Stimulated activated CD4-positive, alpha-beta T cell treated with anti-CD3 and anti-CD28 coated beads, Interleukin-4, amount 100 ng/mL, for 24 hours (primary cell): ENCODE measurements at places on chromosomes 13 and 19.

DNA sequence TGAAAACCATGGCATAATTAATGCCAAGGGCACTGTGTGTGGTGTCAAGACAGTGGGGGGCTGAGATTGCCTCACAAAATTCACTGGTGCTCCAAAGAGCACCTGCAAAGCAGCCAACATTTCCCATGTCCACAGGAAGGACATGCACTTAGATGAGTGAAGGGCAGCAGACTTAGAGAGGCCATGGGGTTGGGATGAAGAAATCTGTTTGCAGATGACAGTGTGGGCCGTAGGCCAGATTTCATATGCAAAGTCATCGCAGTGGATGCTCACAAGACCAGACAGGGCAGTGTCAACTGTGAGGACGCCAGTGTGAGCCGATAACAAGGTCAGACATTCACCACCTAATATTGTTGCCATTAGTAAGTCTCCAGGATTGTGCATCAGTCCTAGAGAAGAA, 773.4 kb downstream of the EFNB2 start:
- DNase-seq: no peak

GRCh38 chr13:102289606-102290005, 112.2 kb downstream of the FGF14 start:
- DNase-seq: no peak

GRCh38 chr13:80290591-80290990, 50.3 kb downstream of the SPRY2 start:
- no peak for DNase-seq

DNA sequence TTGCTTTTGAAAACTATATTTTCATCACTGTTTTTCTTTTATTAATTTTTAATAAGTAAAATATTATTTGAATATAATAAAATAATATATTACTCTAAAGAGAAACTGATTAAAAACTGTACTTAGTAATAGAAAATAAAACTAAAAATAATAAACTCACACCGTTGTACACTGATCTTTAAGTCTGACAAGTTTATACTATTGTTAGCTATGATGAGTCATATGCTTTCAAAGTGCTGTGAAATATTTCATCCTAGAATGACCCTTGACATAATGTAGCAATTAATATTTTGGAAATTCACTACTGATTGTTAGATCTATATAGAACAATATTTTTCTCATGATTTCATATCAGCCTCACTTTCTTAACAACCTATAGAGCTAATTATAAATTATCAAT, 1040.6 kb upstream of the SPRY2 start:
- DNase-seq: no peak

DNA sequence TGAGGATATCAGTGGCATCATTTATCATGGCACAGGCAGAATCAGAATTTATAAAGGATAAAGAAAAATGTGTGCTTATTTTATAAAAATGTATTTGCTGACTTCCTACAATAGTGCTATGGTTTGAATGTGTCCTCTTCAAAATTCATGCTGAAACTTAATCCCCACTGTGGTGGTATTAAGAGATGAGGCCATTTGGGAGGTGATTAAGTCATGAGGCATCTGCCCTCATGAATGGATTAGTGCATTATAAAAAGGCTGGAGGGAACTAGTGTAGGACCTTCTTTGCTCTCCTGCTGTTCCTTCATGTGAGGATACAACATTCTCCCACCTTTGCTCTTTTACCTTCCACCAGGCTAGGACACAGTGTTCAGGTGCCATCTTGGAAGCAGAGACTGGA, 212.8 kb downstream of the RFC3 start:
- DNase-seq: no peak

DNA sequence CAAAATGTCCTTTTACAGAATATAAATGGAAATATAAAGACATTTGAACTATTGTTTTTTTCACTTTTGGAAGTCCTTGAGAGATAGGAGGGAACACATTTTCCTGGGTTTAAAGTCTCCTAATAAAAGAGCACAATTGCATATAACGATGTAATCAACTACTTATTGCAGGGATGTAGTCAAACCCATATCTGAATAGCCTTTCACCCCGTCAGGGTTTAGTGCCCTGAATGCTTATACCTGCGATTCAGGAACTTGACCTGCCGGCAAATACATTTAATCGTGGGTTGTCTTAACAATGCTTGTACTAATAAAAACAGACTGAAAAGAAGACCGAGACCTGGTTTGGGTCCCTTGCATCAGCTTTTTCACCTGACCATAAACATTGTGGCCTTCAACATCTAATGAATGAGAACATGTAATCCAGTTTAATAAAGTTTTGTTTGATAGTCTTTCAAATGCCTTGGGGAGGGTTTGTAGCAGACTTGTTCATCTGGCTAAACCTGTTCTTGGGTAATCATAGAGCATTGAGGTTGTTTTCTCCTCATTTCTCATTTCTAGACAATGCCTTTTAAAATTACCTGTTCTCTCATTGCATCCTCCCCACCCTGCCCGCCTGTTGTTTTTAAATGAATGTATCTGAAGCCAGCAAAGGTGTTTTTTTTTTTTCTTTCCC, 7.0 kb downstream of the KLF5 start:
- no peak for DNase-seq

- no peak for DNase-seq
Measured at GRCh38 chr13:65133094-65133493, 2097.0 kb downstream of the PCDH9 start.

DNA sequence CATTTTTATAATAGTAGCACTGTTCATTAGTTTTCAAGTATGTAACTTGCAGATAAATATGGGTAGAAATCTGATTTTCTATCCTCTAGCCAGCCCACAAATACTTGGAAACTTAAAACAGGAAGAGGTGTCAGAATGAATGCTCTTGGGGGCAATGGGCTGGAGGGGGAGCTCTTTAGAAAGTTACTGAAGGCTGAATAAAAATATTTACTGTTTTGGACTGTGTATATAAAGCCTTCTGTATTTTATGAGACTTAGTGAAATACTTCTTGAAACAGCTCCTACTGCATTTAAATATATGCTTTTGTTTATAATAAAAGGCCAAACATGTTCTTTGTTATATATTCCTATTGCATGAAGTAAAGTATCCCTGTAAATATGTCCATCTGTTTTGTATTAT, 138.8 kb downstream of the RGCC start:
- no peak for DNase-seq

GRCh38 chr13:67023130-67023876, 206.8 kb downstream of the PCDH9 start:
- no peak for DNase-seq

DNA sequence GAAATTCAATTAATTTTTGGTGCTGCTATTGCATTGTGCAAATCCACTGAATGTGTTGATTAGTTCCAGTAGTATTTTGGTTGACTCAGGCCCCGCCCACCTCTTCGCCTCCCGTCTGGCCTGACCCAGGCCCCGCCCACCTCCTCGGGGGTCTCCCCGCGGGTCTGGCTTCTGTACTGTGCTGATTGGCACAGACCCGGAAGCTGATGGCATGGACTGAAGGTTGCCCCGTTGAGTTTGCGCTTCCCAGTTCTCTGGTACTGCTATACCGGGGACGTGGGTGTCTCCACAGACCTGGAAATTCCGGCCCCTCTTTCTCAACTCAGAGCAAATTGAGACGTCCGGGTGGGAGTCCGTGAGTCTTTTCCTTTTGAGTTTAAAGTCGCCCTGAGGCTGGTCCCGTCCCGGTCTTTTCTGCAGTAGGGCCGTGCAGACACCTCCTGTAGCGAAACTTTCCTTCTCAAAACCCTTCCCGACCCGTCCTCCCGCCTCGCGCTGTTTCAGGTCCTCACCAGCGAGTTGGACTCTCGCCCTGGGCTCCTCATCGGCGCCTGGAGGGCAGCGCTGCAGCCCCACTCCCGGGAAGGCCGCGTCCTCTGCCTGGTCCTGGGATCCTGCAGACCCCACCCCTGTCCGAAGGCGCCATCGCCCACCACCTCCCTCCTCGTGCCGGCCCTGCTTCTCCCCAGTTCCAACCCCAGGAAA, 14.8 kb downstream of the ZNF701 start:
- DNase-seq: no peak

DNA sequence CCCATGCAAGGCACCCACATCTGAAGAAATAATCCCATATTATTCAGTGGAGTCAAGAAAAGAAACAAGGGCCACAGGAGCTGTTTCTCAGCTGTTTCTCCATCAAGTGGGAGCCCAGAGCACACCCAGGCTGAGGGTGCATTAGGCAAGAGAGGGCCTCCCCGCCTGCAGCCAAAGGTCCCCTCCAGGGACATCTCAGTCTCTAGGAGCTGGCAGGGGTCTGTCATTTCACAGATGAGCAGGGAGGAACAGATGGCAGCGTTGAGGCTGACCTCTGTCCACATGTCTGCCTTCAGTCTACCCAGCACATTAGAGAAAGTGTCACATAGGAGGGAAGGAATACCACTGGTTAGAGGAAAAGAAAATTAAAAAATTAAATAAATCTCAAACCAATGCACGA, 157.7 kb downstream of the ZNF536 start:
- no peak for DNase-seq

- no peak for DNase-seq
Measured at GRCh38 chr19:16476401-16476800, 4.6 kb upstream of the EPS15L1 start.

DNA sequence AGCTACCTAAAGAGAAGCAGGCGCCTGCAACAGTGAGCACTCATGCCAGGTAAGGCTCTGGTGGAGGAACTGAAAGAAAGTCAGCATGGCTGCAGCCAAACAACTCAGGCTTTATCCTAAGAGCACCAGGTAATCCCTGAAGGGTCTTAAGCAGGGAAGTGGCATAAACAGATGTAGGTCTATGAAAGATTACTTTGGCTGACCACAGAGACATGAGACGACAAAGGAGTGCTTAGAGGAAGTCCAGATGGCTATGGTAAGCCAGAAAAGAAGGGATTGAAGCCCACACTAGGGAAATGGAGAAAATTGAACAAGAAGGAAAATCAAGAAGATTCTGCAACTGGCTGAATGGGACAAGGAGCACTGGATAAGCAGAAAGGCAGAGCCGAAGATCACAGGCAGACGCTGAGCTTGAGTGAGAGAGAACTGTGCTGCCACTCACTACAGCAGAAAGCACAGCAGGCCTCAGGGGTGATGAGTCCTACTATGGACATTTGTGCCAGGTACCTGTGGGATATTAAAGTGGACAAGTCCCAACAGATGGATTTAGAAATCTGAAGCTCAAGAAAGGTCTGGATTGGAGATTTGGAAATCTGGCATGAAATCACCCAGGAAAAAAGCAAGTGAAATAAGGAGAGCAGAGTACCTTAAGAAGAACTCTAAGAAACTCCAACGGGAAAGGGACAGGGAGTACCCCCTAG, 4.2 kb downstream of the RCBTB1 start:
- DNase-seq: no peak

- no peak for DNase-seq
Measured at GRCh38 chr19:40800339-40800996, 1.5 kb downstream of the EGLN2 start.

- peak; percentile 97 for DNase-seq
Measured at GRCh38 chr19:55407800-55408532, 378 bp upstream of the UBE2S start.

- peak; percentile 87 for DNase-seq
Measured at GRCh38 chr19:14418856-14419105, 360 bp downstream of the DDX39A start.

- no peak for DNase-seq
Measured at GRCh38 chr19:1947651-1948209, 6.8 kb downstream of the CSNK1G2 start.

DNA sequence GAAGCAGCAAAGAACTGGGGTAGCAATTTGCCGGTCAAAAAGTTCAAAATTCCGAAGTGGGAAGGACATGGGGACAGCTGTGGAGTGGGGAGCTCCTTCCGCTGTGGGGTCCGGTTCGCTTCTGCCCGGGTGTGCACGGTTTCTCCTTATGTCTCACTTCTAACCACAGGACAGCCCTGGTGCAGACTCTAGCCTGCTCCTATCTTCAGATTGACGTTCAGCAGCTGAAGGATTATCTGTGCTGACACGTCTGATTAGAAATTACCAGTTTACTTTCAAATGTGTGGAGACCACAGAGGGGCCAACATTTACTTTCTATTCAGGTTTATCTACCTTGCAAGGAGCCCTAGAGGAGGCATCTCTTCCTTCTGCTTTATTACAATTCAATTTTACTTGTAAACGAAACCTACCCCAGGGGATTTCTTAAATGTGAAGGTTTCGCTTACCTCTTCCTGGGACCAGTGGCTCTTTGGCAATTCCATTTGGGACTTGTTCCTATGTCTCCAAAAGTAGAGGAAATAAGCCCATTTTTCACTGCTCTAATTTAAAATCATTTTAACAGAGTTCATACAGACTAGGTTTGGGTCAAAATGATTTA, 27.3 kb downstream of the LHFPL6 start:
- DNase-seq: no peak

- DNase-seq: no peak
Measured at GRCh38 chr13:103022336-103022735, 43.9 kb downstream of the SLC10A2 start.

- DNase-seq: peak; percentile 91
Measured at GRCh38 chr19:47186446-47187334, 44.3 kb downstream of the BBC3 start.

- DNase-seq: no peak
Measured at GRCh38 chr13:98327371-98328270, 150.6 kb upstream of the RNF113B start.

- no peak for DNase-seq
Measured at GRCh38 chr13:110286833-110287819, 19.8 kb downstream of the COL4A1 start.

DNA sequence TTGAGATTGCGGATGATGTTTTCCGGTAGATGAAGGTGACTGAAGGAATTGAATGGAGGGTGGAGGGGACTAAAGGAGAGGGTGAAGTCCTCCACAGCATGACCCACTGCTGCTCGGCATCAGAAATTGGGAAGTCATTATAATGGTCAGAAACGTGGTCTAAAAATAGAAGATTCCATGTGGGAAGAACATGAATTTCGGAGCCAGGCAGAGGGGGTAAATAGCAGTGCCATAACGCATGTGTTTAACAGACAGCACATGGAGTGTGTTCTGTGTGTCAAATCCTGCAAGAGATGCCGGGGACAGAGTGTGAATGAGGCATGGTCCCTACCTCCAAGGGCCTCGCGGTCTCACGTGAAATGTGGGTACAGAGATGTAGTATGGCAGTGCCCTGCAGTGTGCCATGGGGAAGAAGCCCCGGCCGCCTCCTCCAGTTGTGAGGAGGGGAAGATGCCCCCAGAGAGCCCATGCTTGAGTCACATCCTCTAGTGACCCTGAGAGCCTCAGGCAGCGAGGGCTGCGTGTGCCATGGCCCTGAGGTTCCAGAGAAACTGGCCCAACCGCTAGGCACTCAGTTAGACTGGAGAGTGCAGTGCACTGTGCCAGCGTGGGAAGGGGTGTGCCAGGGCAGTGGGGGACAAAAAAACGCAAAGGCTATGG, 106.1 kb downstream of the COL4A2 start:
- DNase-seq: no peak

DNA sequence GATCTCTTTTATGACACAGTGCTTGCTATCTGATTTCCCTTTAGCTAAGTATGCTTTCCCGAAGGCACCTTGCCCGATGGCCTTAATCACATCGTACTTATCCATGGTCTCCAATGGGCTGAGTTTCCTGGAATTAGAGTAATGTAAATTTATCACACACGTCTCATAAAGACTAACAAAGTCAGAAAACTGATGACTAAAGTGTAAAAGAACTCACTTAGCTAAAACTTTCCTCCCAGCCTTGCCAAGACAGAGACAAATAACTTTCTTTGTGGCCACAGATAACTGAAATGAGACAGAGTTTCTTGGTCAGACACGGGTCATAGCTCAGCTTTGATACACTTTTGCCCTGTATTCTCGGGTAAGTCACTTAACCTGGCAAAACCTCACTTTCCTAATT, 1.5 kb downstream of the NEK5 start:
- no peak for DNase-seq

GRCh38 chr19:4580021-4580901, 20.8 kb upstream of the SEMA6B start:
- no peak for DNase-seq
